T-helper 17 cell (primary cell): ENCODE measurements at places on chromosomes 16 and 17.

GRCh38 chr17:37664214-37664613 is 21.0 kb upstream of the DDX52 start:
- DNase-seq = no peak

- DNase-seq = no peak
Observed at GRCh38 chr16:88534638-88535190, 35.5 kb upstream of the ZC3H18 start.

- no peak for DNase-seq
Observed at GRCh38 chr17:3543453-3543852, 14.2 kb downstream of the TRPV3 start.

GRCh38 chr16:87425941-87426340 is 33.8 kb downstream of the MAP1LC3B start:
- no peak for DNase-seq

- peak; percentile 85 for DNase-seq
Observed at GRCh38 chr17:63699638-63700527, at the start of gene LIMD2. TSS of gene LIMD2 (minus strand) at chr17:63700125. CDS start at chr17:63699298, 827 bp downstream.

DNA sequence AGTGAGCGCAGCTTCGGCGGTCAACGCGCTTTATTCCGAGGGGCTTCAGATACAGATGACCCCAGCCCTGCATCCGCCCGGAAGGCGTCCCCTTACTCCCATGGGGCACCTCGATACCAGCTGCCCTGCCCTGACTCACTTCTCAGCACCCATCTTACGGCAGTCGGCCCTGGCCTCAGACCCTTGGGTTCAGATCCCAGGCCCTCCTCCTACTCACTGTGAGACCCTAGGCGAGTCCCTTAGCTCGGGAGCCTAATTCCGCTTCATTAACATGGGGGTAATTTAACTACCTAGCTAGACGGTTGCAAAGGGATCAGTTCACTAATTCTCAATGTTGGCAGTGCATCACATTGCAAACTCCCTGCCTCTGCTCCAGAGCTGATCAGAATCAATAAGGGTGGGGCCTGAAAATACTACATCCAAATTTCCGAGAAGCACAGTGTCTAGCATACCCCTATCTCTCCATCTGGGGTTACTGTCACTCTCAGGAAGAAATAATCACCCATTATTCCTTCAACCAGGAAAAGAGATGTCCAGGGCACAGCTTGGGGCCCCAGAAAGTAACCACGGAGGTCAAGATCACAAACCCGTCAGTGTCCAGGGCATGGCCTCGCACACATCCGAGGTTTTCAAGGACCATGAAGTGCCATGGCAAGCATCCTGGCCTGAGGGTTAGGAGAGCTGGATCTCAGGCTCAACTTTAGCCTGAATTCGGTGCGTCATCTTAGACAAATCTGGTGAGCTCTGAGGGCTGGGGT is 415 bp upstream of the FLOT2 start:
- no peak for DNase-seq

GRCh38 chr16:83843657-83844056 is 35.9 kb downstream of the HSBP1 start:
- DNase-seq = no peak

DNA sequence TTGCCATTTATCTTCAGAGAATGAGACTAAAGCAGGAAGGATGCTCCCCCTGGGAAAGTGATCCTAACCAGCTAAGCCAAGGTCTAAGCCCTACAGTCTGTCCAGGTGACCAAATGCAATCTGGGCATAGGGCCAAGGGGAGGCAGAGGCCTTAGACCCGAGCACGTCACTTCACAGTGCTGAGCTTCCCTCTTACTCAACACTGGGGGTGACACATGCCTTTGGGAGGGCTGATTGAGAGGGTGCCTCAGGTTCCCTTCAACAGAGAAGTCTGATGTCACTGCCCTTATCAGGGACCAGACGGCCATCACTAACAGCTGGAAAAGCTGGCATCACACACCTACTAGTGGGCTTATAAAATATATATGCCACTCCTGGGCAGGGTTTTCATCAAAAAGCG is 4.0 kb downstream of the CIAO2B start:
- DNase-seq = no peak

DNA sequence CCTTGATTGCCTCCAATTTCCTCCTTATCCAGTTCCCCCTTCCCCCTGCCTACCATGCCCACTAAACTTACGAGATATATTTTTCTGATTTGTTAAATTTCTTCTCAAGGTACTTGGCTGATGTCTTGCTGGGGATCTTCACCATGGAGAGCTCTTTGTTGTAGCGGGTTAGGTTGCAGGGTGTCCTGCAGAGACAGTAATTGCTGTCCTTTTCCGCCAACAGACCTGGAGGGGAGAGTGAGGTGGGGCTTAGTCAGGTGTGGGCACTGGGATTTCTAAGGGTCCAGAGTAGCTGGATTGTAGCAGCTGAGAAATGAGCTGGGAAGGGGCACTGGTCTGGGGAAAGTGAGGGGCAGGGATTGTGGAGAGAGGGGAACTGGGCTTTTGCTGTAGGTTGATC is 32.1 kb downstream of the SPACA3 start:
- no peak for DNase-seq
